ENCODE measurements at places on chromosomes 3 and 15.

DNA sequence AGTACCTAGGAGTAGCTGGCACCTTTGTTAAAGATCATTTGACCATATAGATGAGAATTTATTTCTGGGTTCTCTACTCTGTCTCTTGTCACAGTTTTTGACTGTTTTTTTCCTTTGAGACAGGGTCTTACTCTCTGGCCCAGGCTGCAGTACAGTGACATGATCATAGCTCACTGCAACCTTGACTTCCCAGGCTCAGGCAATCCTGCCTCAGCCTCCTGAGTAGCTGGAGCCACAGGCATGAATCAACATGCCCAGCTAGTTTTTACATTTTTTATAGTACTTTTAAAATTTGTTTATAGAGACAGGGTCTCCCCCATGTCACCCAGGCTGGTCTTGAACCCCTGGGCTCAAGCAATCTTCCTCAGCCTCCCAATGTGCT lies 45.0 kb downstream of the BCL2L10 start:
- DNase-seq, result no peak

DNA sequence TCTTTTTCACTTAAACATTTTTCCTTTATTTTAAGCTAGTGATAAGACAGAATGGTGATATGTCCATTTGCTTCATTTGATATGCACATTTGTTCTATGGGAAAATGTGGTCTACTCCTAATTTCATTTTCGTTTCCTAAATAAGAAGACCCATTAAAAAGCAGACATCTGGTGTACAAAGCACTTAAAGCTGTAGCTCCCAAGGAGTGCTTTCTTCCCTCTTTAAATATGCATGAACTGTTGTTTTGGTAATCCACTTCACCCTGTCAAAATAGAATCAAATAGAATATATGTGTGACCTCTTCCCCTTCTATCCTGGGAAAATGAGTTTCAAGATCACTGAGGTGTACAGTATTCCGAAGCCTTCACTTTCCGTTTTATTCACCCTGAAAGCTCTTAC lies 182.8 kb downstream of the ROBO2 start:
- no peak for DNase-seq

- DNase-seq, result no peak
Measured at GRCh38 chr3:134991003-134991402, 195.9 kb downstream of the EPHB1 start.

GRCh38 chr3:102255736-102256135 lies 179.1 kb upstream of the ZPLD1 start:
- DNase-seq, result no peak

DNA sequence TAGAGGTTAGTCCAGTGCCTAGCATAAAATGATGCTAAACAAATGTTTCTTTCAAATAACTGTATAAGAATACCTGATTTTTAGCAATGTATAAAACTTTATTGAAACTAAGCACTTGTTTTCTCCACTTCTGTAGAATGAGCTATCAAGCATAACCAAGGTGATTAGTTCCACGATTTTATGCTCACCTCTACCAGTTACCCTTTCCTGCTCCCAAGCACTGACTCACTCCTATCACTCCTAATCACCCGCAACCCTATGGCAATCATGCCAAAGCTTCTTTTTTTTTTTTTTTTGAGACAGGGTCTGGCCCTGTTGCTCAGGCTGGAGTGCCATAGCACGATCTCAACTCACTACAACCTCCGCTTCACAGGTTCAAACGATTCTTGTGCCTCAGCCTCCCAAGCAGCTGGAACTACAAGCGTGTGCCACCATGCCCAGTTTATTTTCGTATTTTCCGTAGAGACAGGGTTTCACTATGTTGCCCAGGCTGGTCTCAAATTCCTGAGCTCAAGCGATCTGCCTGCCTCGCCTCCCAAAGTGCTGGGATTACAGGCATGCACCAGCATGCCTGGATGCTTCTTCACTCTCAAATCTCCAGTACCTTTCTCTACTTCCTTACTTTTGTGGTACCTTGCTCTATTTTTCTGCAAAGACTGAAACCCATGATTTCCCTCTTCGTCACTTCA lies 3.9 kb downstream of the HSPBAP1 start:
- DNase-seq, result no peak

DNA sequence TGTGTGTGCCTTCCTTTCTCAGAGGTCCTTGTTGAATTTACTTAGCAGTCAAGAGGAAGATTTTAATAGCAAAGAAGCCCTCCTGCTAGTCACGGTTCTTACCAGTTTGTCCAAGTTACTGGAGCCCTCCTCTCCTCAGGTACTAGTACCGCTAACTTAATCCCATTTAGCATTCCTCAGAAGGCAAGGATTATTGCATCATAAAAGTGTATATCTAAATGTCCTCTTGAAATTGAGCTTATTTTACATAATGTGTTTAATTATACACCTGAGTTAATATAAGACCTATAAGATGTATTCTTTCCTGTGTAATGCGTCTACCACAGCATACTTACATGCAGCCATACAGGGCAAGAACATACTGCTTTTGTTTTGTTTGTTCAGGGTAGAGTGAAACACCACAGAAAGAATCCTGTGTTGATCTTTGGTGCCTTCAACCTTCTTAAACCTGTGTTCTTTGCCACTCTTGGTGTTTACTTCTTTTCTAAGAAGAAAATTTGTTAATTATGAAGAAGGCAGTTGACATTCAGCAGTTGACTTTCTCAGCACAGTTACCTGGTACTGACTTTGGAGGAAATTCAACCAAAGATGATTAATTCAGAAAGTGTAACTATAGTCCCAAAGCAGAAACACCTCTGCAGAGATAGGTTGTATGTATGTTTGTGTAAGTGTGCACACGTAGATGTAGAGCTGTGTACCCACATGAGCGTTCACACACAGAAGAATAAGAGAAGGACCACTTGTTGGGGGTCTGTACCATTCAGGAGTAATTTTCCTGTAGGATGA lies 33.1 kb downstream of the POLG start:
- DNase-seq, result no peak

DNA sequence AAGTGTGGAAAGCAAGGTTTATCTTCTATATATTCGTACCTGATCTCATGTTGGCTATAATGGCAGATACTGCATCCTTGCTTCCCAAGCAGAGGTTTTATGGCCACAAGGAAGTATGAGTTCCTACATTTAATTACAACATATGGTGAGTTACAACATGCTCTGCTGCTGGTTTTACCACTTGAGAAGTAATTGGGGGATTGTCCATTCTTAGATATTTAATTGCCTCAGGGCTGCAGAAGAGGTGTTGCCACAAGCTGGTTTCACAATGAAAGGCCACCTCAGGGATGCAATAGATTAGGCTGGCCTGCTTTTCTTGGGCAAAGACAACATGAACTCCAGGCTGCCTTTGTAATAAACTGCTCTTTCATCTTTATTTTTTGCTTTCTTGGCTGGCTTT lies 48.6 kb downstream of the RAP2B start:
- DNase-seq, result no peak

GRCh38 chr3:189239616-189240015 lies 67.8 kb downstream of the TPRG1 start:
- no peak for DNase-seq

Data from GM13976 (cell line).